ENCODE measurements at places on chromosomes 3 and 15.

- peak; percentile 58 for DNase-seq
Observed at GRCh38 chr3:100097919-100098783, 16.1 kb downstream of the FILIP1L start.

DNA sequence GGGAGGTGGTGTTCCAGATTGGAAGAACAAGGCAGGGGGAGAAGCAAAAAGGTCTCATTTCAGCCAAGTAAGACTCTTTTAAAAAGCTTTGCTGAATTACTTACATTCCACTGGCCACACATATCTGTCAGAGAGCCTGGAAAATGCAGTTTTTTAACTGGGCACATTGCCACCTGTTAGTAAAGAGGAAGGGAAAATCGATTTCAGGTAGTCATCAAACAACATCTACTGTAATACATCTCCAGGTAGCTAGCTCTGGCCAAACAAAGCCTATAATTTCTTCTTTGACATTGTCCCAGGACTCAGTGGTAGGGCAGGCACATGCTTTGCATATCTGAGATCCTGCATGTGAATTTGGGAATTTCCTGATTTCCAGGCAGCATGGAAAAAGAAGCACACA is 480.7 kb upstream of the SUCLG2 start:
- DNase-seq = no peak

DNA sequence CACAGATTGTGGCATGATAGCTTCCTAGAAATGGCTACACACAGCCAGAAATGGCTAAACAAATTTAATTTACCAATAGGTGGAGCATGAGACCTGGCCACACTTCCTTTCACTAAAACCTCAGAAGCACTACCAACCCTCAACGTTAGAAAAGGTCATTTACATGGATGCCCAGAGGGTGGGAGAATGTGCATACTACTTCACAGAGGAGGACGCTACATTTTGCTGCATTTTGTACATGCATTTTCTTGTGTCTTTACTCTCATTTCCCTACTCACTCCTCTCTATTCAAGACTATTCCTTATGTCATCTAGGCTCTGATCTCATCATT is 40.1 kb downstream of the C2CD4B start:
- DNase-seq = no peak

DNA sequence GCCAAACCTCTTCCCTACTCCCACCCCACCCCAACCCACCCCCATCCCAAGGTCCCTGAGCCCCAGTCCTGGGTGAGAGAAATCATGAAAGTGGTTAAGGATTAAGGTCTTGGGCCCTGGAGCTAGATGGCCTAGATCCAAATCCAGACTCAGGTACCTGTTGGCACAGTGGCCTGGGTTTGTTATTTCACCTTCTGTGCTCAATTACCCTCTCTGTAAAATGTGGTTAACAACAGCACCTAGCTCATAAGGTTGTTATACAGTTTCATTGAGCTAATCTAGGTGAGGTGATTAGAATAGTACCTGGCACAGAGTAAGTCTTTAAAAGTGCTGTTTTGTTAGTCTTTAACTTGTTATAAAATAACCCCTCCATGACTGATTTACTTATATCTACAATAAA is 6.4 kb upstream of the SNUPN start:
- no peak for DNase-seq

GRCh38 chr3:100562224-100562857 is 47.1 kb upstream of the ADGRG7 start:
- no peak for DNase-seq

GRCh38 chr3:133361011-133361410 is 38.8 kb upstream of the BFSP2 start:
- no peak for DNase-seq

All from lung (tissue), 17 donors.